ENCODE measurements at places on chromosomes 1 and 21. TPM values are rescaled to one million over a fixed set of nuclear protein-coding genes. Genes with fewer than 3 reads are reported as not detected.

The EFNA1 gene
- total RNA-seq: 133 TPM

The LEFTY2 gene
- 0.13 TPM for total RNA-seq

The LCE6A gene
- not detected for total RNA-seq

The TEDDM1 gene
- not detected for total RNA-seq

The NLRP3 gene
- total RNA-seq: 4.0 TPM

The IRF6 gene
- total RNA-seq: 37.1 TPM

GRCh38 chr1:41673378-41673777 is 188.9 kb upstream of the EDN2 start:
- no peak overlapping the region for H3K27ac ChIP-seq
- H3K27me3 ChIP-seq: no peaks in the 10 kb centered on the region
- no peaks in the 10 kb centered on the region for H3K36me3 ChIP-seq
- DNase-seq: peak; percentile 33
- no peaks in the 10 kb centered on the region for H3K4me1 ChIP-seq

- no peak for DNase-seq
- H3K4me1 ChIP-seq: no peaks in the 10 kb centered on the region
- H3K27me3 ChIP-seq: no peaks in the 10 kb centered on the region
- H3K4me3 ChIP-seq: no peak overlapping the region
- H3K36me3 ChIP-seq: no peaks in the 10 kb centered on the region
Measured at GRCh38 chr1:88141499-88142074, 542.5 kb upstream of the PKN2 start.

GRCh38 chr1:15626269-15626950 is 9.2 kb downstream of the DDI2 start:
- H3K4me1 ChIP-seq: peaks cover 20% of the 10 kb centered on the region
- H3K27ac ChIP-seq: no peak overlapping the region
- DNase-seq: no peak
- no peaks in the 10 kb centered on the region for H3K36me3 ChIP-seq
- H3K4me3 ChIP-seq: no peak overlapping the region

DNA sequence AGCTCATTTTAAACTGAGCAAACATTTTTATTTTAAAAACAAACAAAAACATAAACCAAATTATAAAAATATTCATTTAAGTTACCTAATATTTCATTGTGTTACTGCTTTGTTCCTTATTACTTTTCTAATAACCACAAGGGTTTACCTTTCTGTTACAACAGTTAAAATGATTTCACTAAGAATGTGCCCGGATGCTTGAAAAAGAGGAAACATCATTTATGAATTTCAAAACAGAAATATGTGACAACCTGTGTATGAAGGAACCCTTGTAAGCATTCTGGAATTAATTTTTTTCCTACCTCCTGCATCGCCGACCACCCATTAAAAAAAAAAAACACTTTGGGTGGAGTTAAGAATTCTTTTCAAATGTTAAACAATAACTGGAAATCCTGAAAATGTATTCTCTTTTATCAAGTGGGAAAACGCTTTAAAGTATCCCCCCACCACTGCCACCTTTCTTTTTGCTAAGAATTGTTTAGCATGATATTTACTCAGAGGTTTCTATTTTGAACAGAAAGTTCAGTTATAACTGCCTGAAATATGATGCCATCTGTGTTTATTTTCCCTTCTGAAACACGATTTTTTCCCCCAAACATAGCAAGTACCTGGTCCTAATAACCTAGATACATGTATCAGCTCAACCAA is 9.1 kb downstream of the CYYR1 start:
- H3K36me3 ChIP-seq: no peaks in the 10 kb centered on the region
- H3K27me3 ChIP-seq: no peaks in the 10 kb centered on the region
- no peak overlapping the region for H3K27ac ChIP-seq
- no peak for DNase-seq

GRCh38 chr1:38686927-38687255 is 172.7 kb downstream of the RRAGC start:
- no peak for DNase-seq
- H3K27me3 ChIP-seq: peaks cover 7% of the 10 kb centered on the region
- H3K4me1 ChIP-seq: no peaks in the 10 kb centered on the region
- H3K4me3 ChIP-seq: no peak overlapping the region
- no peaks in the 10 kb centered on the region for H3K36me3 ChIP-seq

GRCh38 chr1:64537942-64538341 is 68.0 kb downstream of the CACHD1 start:
- no peak overlapping the region for H3K27ac ChIP-seq
- peaks cover 44% of the 10 kb centered on the region for H3K4me1 ChIP-seq
- no peak overlapping the region for H3K4me3 ChIP-seq
- H3K36me3 ChIP-seq: no peaks in the 10 kb centered on the region
- H3K27me3 ChIP-seq: no peaks in the 10 kb centered on the region

GRCh38 chr1:232594768-232595698 is 34.9 kb downstream of the SIPA1L2 start:
- no peak for DNase-seq
- H3K27me3 ChIP-seq: no peaks in the 10 kb centered on the region
- no peak overlapping the region for H3K27ac ChIP-seq

DNA sequence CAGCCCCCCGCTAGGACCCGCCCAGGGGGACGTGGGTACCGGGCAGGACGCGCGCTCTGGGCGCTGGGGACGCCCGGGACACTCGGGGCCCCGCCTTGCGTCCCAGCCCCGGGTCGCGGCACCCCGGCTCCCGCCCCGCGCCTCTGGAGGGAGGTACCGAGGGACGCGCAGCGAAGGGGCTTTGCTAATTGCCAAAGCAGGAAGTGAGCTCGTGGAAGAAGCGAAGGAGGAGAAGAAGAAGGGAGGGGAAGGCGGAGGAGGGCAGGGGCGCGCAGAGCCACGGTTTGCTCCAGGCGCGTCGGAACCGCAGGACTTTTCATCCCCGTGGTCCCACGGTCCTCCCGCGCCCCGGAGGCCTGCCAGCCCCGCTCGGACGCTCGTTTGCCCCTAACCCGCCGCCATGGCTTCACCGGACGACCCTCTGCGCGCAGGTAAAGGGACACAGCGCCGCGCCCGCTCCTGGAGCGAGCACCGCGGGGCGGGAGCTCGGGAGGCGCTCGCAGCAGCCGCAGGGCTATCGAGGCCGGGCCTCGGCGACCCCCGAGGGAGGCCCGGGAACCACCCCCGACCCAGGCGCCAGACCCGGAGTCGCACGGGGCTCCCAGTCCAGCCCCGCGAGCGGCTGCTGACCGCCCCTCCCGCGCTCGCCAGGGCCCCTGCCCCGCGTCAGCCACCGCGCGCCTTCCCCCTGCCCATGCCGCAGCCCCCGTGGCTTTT is 1.3 kb downstream of the EDARADD start:
- no peaks in the 10 kb centered on the region for H3K36me3 ChIP-seq
- peak overlapping the region; percentile 63 for H3K4me3 ChIP-seq
- H3K4me1 ChIP-seq: no peaks in the 10 kb centered on the region
- no peak overlapping the region for H3K27ac ChIP-seq

DNA sequence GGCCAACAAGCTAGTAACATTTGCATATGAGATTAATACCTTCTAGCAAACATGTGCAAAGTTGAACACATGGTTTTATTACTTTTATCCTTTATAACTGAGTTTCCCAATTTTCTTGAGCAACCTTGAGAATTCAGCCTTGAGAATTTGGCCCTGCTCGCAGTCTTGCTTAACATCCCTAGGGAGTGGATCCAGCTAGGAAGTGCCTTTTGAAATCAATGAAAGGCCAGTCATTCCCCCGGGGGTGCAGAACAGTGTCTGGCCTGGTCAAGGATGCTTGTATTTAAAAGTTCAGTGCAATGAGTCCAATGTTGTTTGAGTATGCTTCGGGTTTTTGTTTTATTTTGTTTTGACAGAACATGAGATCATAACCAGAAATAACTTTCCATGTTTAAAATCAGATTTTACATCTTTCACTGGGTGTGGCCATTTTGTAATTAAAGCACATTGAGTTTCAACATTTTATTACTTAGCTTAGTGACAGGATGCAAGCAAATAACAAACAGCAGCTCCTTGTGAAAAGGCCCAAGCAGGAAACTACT is 16.7 kb downstream of the PALMD start:
- H3K27ac ChIP-seq: no peak overlapping the region
- H3K36me3 ChIP-seq: no peaks in the 10 kb centered on the region
- H3K27me3 ChIP-seq: no peaks in the 10 kb centered on the region
- peaks cover 4% of the 10 kb centered on the region for H3K4me1 ChIP-seq
- no peak overlapping the region for H3K4me3 ChIP-seq
- DNase-seq: peak; percentile 85

DNA sequence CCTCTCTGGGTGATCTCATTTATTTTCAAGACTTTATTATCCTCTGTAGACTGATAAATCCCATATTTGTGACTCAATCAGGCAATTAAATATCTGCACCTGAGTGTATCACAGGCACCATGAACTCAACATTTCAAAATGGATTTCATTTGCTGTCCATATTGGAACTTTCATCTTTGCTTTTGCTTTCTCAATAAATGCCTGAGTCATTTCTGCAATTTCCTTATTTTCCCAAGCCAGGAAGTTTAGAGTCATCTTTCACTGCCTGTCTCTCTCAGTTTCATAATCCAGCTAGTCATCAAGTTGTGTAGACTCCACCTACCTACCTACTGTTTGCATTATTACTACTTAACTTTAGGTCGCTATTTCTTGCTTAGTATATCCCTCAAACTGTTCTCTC is 540.9 kb downstream of the LMO4 start:
- no peaks in the 10 kb centered on the region for H3K4me1 ChIP-seq
- no peaks in the 10 kb centered on the region for H3K27me3 ChIP-seq
- DNase-seq: no peak
- no peak overlapping the region for H3K4me3 ChIP-seq
- no peak overlapping the region for H3K27ac ChIP-seq
- H3K36me3 ChIP-seq: no peaks in the 10 kb centered on the region

- peak; percentile 5 for DNase-seq
- H3K27ac ChIP-seq: no peak overlapping the region
- no peak overlapping the region for H3K4me3 ChIP-seq
- no peaks in the 10 kb centered on the region for H3K4me1 ChIP-seq
Measured at GRCh38 chr1:16276302-16277030, 39.5 kb upstream of the CPLANE2 start.
